ENCODE measurements at places on chromosomes 3 and 15.

GRCh38 chr15:60945196-60945595, 283.9 kb downstream of the RORA start:
- no peak for DNase-seq

DNA sequence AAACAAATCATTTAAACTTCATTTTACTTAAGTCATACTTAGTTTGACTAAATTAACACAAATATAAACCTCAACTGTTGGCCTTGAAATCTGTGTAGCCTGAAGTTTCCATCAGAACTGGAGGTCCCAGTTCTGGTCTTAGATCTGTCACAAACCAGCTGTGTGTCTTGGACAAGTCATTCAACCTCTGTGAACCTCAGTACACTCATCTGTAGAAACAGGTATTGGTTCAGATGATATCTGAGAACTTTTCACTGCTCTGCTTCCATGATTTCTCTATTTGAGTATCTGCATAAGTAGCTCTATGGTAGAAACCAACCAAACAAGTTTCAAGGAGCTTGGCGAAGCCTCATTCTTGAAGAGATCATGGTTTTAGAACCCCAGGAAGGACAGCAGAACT, 60.4 kb upstream of the SLC2A2 start:
- DNase-seq, result no peak

GRCh38 chr15:58882243-58882642, 51.2 kb downstream of the SLTM start:
- DNase-seq, result no peak

- peak; percentile 77 for DNase-seq
Measured at GRCh38 chr3:13235079-13235478, 161.8 kb upstream of the IQSEC1 start.

- no peak for DNase-seq
Measured at GRCh38 chr3:196149375-196149774, 61.8 kb downstream of the ZDHHC19 start.

GRCh38 chr3:155815030-155815545, 9.0 kb upstream of the C3orf33 start:
- no peak for DNase-seq

GRCh38 chr3:99126316-99126715, 224.8 kb upstream of the DCBLD2 start:
- no peak for DNase-seq

GRCh38 chr3:105495021-105495420, 128.3 kb downstream of the ALCAM start:
- DNase-seq, result no peak

DNA sequence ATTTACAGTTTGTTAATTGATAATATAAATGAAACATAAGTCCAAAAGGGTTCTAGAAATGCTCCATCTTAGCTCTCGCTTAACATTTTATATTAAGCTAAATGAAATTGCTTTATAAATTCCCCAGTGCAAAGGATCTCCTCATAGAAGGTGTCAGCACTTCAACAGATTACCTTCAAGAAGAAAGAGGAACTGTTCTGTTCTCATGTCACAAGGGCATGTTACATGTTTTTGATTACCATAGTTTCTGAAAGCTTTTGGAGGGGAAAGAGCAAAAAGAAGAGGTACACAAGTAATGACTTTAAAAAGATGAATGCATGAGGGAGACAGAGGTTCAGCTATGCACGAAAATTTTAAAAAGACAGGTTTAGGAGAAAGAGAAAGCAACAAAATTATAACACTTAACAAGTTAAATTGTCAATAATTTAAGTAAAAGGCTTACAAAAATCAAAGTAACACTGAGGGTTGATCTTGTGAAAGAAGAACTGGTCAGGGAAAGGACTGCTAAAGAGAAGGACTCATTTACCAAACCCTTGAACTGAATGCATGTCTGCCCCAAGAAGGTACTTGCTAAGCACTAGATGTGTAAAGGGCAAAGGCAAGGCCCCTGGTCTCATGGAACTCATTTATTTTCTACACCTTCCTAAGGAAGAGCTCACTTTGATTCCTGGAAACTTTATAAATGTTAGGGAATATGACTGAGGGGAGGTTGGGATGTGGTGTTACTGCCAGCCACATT, 45.1 kb downstream of the CCDC191 start:
- no peak for DNase-seq

DNA sequence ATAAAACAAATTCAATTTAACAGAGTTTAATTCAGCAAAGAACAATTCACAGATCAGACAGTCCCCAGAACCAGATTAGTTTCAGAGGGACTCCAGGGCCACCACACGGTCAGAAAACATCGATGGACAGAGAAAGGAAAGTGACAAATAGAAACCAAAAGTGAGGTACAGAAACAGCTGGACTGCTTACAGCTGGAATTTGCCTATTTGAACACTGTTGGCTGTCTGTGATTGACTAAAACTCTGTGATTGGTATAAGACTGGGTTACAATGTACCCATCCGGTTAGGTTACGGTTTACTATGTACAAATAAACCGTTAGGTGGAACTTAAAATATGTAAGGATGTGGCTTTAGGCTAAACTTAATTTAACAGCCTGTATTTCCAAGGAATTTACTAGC, 30.3 kb downstream of the MOBP start:
- no peak for DNase-seq

GRCh38 chr15:49712846-49713450, 92.1 kb downstream of the DTWD1 start:
- no peak for DNase-seq

DNA sequence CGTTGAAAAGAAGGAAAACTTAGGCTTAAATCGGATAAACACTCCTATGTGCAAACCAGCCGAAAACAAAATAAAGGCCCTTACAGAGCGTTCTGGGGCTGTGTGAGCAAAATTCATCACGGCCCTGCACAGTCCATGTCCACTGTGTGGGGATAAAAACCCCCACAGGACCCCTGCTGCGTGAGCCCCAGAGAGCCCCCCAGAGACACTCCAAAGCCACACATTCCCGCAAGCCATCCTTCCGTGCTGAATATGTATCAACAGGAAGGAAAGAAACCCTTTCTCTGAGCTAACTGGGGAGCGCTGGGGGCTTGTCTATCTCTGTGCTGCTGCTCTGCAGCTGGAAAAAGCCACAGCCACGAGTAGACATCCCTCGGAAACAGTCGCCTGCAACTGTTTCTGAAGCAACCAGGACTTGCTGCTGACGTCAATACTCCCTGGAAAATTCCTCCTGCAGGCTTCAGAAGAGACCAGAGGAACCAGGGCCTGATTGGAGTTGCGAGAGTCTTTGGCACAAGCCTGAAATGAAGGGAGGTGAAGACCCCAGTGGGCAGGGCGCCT, 72.7 kb downstream of the NUP210 start:
- DNase-seq, result no peak

DNA sequence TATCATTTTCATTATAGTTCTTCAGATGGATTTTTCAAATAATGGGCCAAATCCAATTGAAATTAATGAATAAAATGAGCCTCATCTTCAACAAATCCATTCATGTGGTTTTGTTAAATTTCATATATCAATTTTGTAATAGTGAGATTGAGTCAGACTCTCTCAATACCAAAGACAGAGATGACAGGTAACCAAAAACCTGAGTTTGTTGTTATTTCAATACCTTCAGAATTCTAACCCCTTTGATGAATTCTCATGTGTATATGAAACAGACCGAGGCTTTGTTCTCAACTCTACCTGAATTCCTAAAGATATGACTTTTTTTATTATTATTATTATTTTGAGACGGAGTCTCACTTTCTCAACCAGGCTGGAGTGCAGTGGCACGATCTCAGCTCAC, 92.8 kb downstream of the FOXP1 start:
- no peak for DNase-seq

- no peak for DNase-seq
Measured at GRCh38 chr15:69712991-69713390, 260.4 kb downstream of the RPLP1 start.

GRCh38 chr3:39665441-39665840, 144.0 kb upstream of the MYRIP start:
- DNase-seq, result no peak

DNA sequence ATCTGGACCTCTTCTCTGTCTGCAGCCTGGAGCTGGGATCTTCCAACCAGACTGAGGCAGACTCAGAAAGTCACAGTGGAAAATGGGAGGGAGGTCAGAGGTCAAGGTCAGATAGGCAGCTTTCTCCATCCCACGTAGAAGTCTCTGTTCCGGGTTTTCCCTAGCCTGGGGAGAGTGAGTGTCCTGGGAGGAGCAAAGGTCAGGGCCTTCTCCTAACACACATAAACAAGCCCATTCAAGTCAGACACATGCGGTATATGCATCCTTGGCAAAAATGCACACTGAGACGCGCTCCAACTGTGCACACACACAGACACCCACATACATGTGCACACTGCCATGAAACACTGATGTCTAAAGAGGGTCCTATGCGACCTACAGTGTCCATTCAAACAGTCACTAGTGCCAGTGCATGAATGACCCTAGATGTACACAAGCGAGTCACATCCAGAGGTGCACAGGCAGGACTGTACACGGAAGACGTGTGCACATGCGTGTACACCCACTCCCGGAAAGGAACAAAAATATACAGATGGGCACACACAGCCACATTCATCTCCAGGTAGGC, 681 bp downstream of the TWF2 start:
- no peak for DNase-seq

GRCh38 chr3:127531821-127532220, 58.7 kb downstream of the TPRA1 start:
- DNase-seq, result no peak

DNA sequence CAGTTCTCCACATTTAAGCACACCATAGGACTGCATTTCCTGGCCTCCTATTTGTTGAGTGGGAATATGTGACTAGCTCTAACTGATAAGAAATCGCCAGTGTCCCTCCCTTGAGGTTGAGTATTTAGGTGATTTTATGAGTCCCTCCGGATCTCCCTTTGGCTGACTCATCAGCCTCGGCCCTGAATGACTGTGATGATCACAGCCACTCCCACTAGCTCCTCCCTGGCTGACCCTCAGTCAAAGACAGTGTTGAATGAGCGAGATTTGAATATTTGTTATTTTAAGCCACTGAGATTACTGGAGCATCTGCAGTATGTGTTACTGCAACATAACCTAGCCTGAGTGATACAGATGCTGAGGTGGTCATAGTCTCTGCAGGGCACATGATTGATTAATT, 515.3 kb downstream of the EPHB1 start:
- no peak for DNase-seq

Data from activated CD4-positive, alpha-beta memory T cell treated with anti-CD3 and anti-CD28 coated beads, Interleukin-2, amount 10 ng/mL, durations not matched to agents 7 days and 5 days (primary cell).